ENCODE measurements at places on chromosomes 7 and 10. TPM values are rescaled to one million over a fixed set of nuclear protein-coding genes. Genes with fewer than 3 reads are reported as not detected.

DNA sequence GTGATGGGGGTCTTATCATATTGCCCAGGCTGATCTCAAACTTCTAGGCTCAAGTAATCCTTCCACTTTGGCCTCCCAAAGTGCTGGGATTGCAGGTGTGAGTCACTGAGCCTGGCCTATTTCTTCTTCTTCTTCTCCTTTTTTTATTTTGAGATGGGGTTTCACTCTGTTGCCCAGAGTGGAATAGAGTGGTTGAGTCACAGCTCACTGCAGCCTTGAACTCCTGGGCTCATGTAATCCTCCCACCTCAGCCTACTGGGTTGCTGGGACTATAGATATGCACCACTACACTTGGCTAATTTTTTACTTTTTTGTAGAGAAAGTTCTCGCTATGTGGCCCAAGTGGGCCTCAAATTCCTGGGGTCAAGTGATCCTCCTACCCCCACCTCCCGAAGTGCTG, 124.3 kb downstream of the SKIDA1 start:
- no peak for DNase-seq

GRCh38 chr10:112672706-112673105, 225.7 kb downstream of the VTI1A start:
- no peak for DNase-seq

- no peak for DNase-seq
Measured at GRCh38 chr7:78081344-78081743, 282.8 kb downstream of the PHTF2 start.

Gene CFTR
- 6.6 TPM for total RNA-seq

Measured in progenitor cell of endocrine pancreas (in vitro differentiated cells).